ENCODE measurements at places on chromosomes 1 and 21.
A peak's percentile ranks its signal among the peaks of the same experiment; 100 is the strongest.

GRCh38 chr1:116257836-116258235, 115.2 kb upstream of the ATP1A1 start:
- peaks cover 2% of the 10 kb centered on the region for H3K27me3 ChIP-seq
- DNase-seq, result no peak
- H3K27ac ChIP-seq, result no peak overlapping the region
- H3K36me3 ChIP-seq, result no peaks in the 10 kb centered on the region
- peaks cover 35% of the 10 kb centered on the region for H3K4me1 ChIP-seq

GRCh38 chr1:159851407-159851806, 11.1 kb downstream of the VSIG8 start:
- peaks cover 25% of the 10 kb centered on the region for H3K27me3 ChIP-seq
- H3K4me1 ChIP-seq, result peaks cover 13% of the 10 kb centered on the region
- no peak overlapping the region for H3K4me3 ChIP-seq
- H3K27ac ChIP-seq, result no peak overlapping the region
- DNase-seq, result no peak

DNA sequence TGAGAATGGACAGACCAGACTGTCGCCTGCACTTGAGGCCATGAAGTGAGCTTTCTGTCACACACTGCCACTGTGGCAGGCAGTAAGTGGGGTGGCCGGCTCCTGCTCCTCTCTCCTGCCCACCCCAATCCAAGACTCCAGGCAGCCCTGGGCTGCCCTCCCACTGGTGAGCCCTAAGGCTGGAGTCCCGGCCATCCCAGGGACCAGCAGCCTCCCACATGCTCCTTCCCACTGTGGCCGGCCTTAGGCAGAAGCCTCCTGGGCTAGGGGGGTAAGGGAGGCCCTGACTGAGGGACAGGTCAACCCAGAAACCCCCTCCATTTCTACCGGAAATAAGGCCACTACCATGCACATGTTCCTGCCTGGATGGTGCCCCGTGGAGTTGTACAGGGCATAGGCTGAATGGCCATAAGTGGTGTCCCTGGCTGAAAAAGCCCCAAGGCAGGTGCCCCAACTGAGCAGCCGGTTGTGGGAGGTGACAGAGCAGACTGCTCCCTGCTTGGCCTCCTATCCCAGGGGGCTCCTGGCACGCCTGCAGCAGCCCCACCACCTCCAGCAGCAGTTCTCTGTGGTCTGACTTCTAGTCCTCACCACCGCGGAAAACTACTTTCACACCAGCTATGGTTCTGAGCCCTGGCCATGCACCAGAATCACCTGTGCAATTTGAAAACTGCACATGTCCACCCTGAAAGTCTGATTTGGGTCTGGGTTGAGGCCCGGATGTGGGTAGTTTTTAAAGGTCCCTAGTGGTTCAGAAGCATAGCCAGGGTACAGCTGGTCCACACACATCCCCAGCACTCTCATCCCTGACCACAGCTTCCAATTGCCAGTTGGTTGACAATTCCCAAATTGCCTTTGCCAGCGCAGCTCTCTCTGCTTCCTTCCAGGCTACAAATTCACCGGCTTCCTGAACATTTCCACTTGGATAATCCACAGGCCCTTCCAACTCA, 1.6 kb upstream of the ARTN start:
- DNase-seq, result no peak
- no peak overlapping the region for H3K27ac ChIP-seq
- H3K36me3 ChIP-seq, result peaks cover 4% of the 10 kb centered on the region

GRCh38 chr1:27557596-27558340, 46.2 kb downstream of the AHDC1 start:
- no peaks in the 10 kb centered on the region for H3K27me3 ChIP-seq
- DNase-seq, result no peak
- peaks cover 24% of the 10 kb centered on the region for H3K4me1 ChIP-seq
- H3K36me3 ChIP-seq, result no peaks in the 10 kb centered on the region
- peak overlapping the region; percentile 14 for H3K27ac ChIP-seq
- no peak overlapping the region for H3K4me3 ChIP-seq

DNA sequence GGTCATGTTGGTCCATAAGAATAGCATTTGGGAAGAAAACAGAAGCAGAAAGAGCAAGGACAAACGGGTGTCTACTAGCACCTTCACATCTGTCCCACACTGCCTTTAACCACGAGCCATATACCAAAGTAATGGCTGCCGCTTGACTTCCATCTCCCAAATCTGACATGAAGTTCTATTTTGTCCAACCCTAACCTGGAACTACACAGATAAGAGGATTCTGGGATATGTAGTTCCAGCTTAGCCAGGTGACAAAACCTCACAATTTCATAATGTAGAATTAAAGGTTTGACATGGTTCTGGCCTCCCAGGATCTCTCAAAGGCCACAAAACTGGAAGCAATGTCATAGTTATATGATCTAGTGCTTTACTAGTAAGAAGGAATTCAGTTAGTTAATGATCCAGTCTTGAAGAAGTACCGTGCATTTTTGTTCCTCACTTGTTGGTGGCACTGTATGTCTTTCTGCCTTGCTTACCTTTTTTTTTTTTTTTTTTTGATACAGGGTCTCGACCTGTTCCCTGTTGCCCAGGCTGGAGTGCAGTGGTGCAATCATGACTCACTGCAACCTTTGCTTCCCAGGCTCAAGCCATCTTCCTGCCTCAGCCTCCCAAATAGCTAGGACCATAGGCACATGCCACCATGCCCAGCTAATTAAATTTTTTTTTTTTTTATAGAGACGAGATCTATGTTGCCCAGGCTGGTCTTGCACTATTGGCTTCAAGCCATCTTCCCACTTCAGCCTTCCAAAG, 17.5 kb downstream of the PTGFRN start:
- no peaks in the 10 kb centered on the region for H3K36me3 ChIP-seq
- DNase-seq, result no peak
- H3K27me3 ChIP-seq, result no peaks in the 10 kb centered on the region
- no peak overlapping the region for H3K4me3 ChIP-seq

DNA sequence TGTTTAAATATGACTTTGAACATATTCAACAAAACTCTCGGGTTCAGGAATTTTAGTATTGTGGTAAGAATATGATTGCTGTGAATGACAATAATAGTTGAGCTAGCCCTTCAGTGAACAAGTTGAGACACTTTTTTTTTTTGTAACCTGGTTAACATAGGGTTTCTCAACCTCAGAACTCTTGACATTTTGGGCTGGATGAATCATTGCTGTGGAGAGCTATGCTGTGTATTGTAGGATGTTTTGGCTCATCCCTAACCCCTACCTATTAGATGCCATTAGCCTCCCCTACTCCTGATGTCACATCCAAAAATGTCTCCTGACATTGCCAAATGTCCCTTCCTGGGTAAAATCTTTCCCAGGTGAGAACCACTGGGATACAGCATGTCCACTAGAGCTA, 113.7 kb downstream of the RUNX1 start:
- DNase-seq, result no peak
- peak overlapping the region; percentile 91 for H3K27ac ChIP-seq
- H3K4me3 ChIP-seq, result peak overlapping the region; percentile 51
- peaks cover 19% of the 10 kb centered on the region for H3K36me3 ChIP-seq

GRCh38 chr1:203509135-203509534, 15.2 kb downstream of the OPTC start:
- no peak overlapping the region for H3K27ac ChIP-seq
- DNase-seq, result no peak
- H3K27me3 ChIP-seq, result no peaks in the 10 kb centered on the region
- no peaks in the 10 kb centered on the region for H3K36me3 ChIP-seq
- H3K4me3 ChIP-seq, result no peak overlapping the region

DNA sequence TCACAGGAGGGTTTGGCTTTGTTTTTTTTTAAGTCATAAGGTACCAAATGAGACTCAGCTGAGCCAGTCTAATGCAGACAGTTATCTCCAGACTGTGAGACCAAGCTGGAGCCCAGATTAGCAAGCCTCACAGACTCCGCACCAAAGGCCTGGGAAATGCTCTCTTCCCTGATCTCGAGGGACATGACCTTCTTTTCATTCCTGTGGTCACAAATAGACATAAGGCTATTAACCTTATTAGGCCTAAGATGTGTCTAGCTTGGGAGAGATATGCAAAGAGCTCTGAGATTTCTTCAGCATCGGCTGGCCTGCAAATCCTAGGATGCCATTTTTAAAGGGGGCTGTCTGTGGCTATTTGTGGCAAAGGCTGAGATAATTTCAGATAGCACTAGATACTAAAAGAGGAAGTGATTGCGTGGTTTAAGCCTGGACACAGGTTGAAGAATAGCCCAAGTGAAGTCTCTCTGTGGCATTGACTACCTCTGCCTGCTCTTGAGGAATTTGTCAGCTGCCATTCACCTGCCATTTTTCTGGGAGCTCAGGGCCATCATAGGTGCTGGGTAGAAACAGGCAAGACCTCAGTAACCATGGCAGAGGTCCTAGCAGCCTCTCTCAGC, 301.3 kb downstream of the SIPA1L2 start:
- DNase-seq, result no peak
- no peak overlapping the region for H3K27ac ChIP-seq
- no peaks in the 10 kb centered on the region for H3K36me3 ChIP-seq
- H3K27me3 ChIP-seq, result no peaks in the 10 kb centered on the region
- no peak overlapping the region for H3K4me3 ChIP-seq

DNA sequence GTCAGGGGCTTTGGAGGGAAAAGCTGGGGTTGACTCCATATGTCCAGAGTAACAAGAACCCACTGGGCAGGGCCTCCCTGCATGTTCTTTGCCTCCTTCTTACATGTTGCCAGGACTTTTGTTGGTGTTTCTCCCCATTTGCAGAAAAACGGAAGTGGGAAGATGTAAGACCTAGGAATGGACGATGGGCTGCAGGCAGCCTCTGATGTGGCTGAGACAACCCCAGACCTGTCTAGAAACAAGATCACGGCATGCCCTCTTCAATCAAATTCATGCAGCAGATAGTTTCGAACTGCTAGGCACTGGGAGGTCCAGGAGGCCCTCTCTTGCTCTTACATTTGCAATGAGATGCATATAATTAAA, 3.4 kb downstream of the FAM43B start:
- no peak for DNase-seq
- no peaks in the 10 kb centered on the region for H3K4me1 ChIP-seq
- peaks cover 32% of the 10 kb centered on the region for H3K27me3 ChIP-seq
- H3K27ac ChIP-seq, result no peak overlapping the region
- no peak overlapping the region for H3K4me3 ChIP-seq

DNA sequence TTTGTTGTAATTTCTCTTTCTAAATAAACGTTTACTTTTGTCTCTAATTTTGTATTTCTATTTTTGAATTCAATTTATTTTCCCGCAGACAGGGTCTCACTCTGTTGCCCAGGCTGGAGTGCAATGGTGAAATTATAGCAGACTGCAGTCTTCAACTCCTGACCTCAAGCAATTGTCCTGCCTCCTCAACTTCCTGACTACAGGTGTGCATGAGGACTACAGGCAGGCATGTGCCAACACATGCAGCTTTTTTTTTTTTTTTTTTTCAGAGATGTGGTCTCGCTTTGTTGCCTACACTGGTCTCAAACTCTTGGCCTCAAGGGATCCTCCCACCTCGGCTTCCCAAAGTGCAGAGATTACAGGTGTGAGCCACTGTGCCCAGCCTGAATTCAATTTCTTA, 36.7 kb upstream of the IL20 start:
- no peak overlapping the region for H3K4me3 ChIP-seq
- H3K27me3 ChIP-seq, result peaks cover 9% of the 10 kb centered on the region
- no peaks in the 10 kb centered on the region for H3K36me3 ChIP-seq
- H3K4me1 ChIP-seq, result peaks cover 60% of the 10 kb centered on the region
- no peak for DNase-seq
- H3K27ac ChIP-seq, result no peak overlapping the region

DNA sequence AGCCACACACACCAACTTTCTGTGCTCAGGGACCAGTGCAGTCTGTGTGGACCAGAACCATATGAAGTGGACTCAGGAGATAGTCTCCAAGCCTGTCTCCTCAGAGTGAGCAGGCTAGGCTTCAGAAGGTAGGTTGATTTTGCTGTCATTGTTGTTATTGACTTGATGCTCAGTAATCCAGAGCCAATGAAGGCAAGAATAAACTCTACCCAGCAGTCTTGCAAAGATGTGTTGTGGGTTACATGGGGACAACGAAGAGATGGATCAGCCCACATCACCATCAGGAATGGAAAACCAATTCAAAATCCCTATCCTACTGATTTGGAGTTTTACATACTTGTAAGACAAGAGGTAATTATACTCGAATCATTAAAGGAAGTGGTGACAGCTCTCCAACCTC, 37.4 kb downstream of the PHC2 start:
- H3K4me1 ChIP-seq, result peaks cover 10% of the 10 kb centered on the region
- H3K27me3 ChIP-seq, result peaks cover 37% of the 10 kb centered on the region
- no peaks in the 10 kb centered on the region for H3K36me3 ChIP-seq
- H3K27ac ChIP-seq, result no peak overlapping the region
- no peak overlapping the region for H3K4me3 ChIP-seq
- no peak for DNase-seq

All from activated T-helper 2 cell treated with anti-CD3 and anti-CD28 coated beads, Interferon-gamma antibody, Interleukin-2, Interleukin-4, amounts not matched to agents 10 μg/mL and 5 μg/mL and 100 μg/mL, durations not matched to agents 14 hours and 24 hours and 36 hours (primary cell).